ENCODE measurements at places on chromosomes 5 and 9.

- no peak for DNase-seq
These were observed 597.8 kb downstream of the EFNA5 start for GRCh38 chr5:107072967-107073366.

DNA sequence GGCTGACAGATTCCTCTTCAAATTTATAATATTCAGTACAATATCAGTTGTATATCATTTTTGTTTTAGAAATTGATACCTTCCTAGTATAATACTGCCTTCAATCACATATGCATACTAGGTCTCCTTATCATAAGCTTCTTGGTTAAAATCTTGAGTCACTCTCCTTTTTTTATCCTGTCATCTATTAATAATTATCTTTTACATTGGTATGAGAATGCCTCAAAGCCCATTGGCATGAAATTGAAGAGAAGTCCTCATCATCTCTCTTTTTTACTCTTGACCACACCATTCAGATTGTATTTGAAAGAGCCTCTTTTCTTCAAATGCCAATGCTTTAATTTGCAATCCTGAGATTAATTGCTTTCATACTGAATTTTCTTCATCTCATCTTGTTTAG is 810.3 kb downstream of the BRINP1 start:
- DNase-seq = no peak

- DNase-seq = no peak
These were observed 476.1 kb upstream of the ACO1 start for GRCh38 chr9:31908158-31908890.

DNA sequence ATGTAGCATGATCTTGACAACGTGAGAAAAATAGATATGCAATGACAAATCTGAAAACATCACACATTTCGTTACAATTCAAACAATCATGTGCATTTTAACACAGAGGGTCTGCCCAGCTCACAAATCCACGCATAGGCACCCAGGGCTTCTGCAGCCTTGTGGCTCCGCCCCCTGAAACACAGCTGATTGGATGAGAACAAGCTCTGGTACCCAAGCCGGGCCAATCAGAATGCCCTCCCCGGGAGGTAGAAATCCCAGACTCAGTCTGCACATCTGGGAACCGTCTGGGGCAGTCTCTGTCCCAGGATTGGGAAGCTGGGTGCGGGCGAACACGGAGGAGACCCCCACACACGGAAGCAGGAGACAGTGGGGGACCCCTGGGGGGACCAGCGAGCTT is 137.5 kb downstream of the GAPVD1 start:
- DNase-seq = no peak

GRCh38 chr5:140266471-140267200 is 36.3 kb downstream of the PFDN1 start:
- DNase-seq = no peak

DNA sequence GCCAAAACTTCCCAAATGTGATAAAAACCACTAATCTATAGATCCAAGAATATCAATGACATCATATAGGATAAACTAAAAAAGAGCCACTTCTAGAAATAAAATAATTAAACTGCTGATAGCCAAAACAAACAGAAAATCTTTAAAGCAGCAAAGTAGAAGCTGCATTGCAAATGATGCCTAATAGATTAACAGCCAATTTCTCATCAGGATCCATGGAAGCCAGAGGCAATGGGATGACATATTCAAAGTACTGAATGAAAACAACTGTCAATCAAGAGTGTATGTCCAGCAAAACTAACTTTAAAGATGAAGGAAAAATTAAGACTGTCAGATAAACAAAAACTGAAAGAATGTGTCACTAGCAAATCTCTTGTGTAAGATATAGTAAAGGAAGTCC is 224.8 kb downstream of the PSAT1 start:
- DNase-seq = no peak

- no peak for DNase-seq
These were observed 26.6 kb upstream of the SLC46A2 start for GRCh38 chr9:112917047-112917986.
